ENCODE measurements at places on chromosomes 16 and 17. TPM values are rescaled to one million over a fixed set of nuclear protein-coding genes. Genes with fewer than 3 reads are reported as not detected.
A peak's percentile ranks its signal among the peaks of the same experiment; 100 is the strongest.

Gene ITGA2B
- total RNA-seq = 1.1 TPM

Gene CSH2
- total RNA-seq = not detected

Gene TEX19
- not detected for total RNA-seq

Gene GAS2L2
- not detected for total RNA-seq

Gene CDH16
- not detected for total RNA-seq

Gene PRSS8
- total RNA-seq = 17.0 TPM

Gene PRAC1
- total RNA-seq = not detected

Gene SLC47A1
- 2.0 TPM for total RNA-seq

DNA sequence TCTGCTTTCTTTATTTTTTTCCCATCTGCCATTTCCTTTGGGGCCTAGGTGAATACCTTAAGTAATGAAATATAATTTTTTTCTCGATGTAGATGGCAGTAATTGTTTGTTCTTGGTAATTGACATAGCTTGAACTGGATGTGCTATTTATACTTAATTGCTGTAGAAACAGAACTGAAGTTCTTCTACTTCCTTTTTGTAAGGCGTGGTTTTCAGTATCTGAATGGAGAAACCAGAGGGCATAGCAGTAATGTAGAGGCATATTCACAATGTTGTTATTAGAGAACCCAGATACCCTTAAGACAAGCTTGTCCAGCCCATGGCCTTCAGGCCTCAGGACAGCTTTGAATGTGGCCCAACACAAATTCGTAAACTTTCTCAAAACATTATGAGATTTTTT is 16.4 kb downstream of the ATP6V0A1 start:
- DNase-seq = no peak

- DNase-seq = no peak
Observed at GRCh38 chr17:4711661-4712181, 1.3 kb downstream of the ARRB2 start.

DNA sequence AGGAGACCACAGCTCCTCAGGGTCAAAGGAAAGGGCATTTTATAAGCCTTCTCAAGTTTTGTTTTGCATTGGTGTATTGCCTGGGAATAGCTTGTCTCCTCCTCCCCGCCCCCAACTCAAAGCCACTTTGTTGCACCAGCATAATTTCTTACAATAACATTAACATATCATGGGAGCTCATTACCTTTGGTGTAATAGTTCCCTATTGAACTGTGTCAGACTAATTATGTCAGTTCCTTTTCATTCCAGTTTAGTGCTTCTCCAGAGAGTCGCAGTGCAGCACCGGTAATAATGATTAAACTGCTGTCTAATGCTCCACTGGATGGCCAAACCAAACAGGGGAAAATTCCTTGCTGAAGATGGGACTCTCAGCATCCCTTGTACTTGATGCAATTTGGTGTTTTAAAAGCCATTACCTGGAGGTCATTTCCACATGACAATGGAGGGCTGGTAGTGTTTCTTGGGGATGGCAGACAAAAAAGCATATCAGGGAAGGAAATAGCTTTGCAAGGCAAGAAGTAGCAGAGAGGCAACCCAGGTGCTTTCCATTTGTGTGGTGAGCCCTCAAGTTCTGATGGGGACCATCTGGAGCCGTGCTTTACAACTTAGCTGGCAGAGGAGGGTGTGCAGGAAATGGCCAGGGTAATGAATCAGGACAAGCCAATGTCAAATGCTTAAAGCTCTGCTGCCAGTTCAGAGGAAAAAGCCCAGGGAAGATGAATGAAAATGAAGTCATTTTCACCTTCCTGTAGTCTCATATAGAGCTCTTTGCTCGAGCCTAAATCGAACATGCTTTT is 91.5 kb upstream of the NLRP1 start:
- no peak for DNase-seq

DNA sequence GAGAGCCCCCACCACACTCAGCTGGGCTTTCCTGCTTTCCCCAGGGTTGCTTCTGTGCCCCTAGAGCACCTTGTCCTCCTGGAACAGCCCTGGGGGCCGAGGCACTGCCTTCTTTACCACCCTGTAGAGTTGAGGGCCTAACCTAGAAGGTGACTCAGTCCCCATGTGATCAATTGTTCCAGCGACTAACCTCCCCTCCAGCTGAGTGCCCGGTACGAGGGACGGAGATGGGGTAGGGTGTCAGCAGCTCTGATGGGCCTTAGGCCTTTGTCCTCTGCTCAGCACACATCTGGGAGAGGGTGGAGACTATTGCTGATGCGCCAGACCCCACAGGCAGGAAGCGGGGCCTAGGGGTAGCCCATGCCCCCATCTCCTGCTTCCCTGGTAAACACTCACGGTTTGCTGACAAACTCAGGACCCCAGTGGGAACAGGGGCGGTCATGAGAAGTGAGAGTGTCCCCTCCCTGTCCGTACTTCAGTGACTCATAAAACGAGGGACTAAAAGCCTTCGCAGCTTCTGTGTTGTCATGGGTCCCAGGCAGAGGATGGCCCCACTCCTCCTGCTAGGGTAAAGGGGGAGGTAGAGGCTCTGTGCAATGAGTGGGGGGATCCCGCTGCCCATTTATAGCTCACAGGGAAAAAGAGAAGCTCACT is 33.1 kb downstream of the NECAB2 start:
- DNase-seq = no peak

DNA sequence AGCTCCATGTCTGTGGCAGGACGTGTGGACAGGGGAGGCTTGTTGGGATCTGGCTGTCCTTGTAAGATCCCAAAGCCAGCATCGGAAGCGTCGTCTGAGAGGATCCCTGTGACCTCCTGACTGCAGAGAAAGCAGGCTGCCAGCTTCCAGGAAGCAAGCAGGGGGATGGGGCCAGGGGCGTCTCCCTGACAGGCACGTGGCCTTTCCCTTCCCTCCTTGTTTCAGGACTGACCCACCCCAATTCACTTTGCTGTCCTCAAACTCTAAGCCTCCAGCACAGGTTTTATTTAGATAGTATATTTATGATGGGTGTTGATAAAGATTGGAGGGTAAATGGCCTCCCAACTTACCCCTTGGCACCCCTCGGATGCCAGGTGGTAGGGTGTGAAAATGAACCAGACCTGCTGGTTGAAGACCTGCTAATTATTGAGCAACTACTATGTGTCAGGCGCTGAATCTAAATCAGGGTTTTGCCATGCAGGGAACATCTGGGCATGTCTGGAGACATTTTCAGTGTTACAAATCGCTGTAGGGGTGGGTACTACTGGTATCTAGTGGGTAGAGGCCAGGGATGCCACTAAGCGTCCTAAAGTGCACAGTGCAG is 24.5 kb downstream of the SOCS1 start:
- DNase-seq = no peak

DNA sequence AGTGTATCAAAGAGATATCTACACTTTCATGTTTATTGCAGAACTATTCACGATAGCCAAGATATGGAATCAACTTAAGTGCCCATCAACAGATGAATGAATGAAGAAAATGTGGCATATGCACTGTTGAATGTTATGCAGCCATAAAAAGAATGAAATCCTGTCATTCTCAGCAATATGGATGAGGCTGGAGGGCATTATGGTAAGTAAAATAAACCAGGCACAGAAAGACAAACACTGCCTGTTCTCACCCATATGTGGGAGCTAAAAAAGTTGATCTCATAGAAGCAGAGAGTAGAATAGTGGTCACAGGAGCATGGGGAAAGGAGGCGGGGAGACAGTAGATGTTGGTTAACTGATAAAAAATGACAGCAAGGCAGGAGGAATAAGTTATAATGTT is 561.8 kb downstream of the TOX3 start:
- DNase-seq = no peak

DNA sequence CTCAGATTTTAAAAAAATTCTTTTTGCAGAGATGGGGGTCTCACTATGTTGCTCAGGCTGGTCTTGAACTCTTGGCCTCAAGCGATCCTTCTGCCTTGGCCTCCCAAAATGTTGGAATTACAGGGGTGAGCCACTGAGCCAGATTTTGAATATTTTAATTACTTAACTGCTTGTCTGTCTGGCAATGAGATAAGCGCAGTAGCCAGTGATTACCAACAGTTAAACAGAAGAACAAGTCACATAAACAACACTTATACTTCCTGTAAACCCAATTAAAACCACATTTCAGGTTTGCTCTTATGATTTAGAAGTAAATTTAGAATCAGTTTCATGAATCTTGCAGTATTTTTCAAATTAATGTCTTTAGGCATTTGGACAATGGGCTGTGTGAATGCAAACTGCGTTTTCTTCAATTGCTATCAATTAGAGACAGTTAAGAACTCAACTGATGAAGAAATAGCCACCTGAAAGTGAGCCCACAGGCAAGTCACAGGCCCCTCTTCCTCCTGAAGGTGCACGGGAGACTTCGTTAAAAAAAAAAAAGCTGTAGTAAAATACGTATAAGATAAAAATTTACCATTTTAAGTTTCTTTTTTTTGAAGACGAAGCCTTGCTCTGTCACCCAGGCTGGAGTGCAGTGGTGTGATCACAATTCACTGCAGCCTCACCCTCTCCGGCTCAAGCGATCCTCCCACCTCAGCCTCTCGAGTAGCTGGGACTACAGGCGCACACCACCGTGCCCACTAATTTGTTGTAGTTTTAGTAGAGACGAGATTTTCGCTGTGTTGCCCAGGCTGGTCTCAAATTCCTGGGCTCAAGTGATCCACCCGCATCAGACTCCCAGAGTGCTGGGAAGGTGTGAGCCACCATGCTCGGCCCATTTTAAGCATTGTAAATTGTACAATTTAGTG is 73.0 kb downstream of the PITPNC1 start:
- no peak for DNase-seq

DNA sequence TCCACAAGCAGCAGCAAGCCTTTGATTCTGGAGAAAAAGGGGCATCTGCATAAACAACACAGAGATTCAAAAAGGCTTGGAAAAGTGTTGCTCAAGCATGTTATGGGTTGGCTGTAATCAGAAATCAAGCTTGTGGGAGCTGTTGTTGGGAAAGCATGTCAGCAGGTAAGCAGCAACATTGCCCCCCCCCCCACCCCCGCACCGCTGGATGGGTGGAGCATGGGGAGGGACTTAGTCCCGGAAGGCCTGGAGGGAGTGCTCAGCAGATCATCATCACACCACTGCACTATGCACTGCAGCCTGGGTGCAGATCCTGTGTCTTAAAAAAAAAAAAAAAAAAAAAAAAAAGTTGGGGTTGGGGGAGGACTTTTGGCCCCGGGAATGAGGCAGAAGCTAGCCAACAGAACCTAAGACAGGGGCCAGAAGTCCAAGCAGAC is 16.8 kb upstream of the AKAP1 start:
- DNase-seq = no peak

- no peak for DNase-seq
Observed at GRCh38 chr17:82177761-82178498, 34.7 kb downstream of the CCDC57 start.

DNA sequence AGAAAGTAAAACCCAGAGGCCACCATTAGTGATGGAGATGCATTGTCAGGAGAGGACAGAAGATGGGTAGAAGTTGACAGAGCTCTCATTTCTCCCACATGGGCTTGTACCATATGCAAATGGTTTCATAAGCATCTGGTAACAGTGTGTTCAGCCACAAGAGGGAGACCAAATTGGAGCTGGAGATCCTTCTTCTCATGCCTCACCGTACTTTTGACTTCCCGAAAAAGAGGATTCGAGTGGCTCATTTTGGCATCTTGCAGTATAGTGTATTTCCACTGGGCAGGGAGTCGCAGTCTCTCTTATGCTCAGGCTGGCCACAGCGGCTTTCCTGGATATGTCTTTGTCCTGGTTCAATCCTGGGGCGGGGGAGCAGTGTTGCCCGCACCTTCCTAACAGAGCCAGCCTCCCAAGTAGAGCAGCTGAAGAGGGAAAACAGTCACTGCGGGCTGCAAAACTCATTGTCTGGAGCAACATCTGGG is 23.8 kb downstream of the TBC1D3B start:
- DNase-seq = no peak

- DNase-seq = no peak
Observed at GRCh38 chr17:45227101-45227925, 5.6 kb downstream of the FMNL1 start.

DNA sequence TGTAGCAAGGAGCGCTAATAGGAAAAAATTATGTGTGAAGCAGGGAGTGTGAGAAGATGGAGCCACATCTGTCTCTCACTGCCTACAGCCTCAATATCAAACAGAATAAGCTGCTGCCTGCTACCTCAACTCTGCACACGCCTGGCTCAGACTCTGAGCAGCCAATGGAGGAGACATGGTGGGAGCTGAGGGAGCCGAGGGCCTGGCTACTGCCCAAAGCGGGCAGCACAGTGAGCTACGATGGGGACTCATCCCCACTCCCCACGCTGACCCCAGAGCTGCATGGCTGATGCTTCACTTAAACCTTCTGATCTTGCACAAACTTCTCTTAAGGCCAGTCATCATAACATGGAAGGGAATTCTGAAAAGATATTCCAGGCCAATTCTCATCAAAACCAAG is 11.1 kb upstream of the FLYWCH2 start:
- no peak for DNase-seq

DNA sequence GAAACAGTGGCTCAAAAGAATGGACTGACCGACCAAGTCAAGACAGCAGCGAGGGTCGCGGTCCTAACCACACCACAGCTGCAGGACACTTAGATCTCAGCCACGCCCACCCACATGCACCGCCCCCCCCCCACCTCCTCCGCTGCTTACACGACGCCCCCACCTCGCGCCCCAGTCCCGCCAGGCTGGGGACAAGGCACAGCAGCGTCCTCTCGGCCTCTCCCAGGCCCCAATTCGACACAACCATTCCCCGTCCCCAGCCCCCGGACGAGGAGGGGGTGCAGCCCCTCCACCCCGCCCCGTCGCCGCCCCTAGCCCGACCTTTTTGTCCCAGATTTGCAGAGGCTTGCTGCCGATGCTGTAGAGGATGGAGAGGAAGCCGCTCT is 477 bp downstream of the CFAP20 start:
- no peak for DNase-seq

- DNase-seq = no peak
Observed at GRCh38 chr17:63498626-63499195, 21.9 kb downstream of the ACE start.

- no peak for DNase-seq
Observed at GRCh38 chr16:85601272-85601639, 11.9 kb upstream of the GSE1 start.

- DNase-seq = no peak
Observed at GRCh38 chr17:1298606-1299005, 19.1 kb downstream of the TRARG1 start.

- DNase-seq = no peak
Observed at GRCh38 chr16:46899443-46900143, 15.4 kb downstream of the GPT2 start.

GRCh38 chr17:10033959-10034358 is 128.9 kb upstream of the RCVRN start:
- DNase-seq = no peak

GRCh38 chr16:83098536-83098935 is 471.8 kb downstream of the CDH13 start:
- DNase-seq = no peak

- DNase-seq = peak; percentile 50
Observed at GRCh38 chr17:45784741-45785479, 790 bp downstream of the CRHR1 start.

DNA sequence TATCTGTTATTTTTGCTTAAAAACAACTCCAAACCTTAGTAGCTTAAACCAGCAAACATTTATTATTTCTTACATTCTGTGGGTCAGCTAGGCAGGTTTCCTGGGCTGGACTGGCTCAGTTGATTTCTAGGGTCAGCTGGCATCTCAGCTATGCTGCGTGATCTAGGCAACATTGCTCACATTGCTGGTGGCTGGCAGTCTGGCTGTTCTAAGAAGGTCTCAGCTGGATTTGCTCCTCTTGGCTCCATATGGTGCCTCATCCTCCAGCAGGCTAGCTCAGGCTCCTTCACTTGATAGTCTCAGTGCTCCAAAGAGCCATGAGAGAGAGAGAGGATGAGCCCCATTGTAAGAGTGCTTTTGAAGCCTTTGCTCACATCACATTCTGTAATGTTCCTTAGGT is 470.6 kb upstream of the CDH5 start:
- no peak for DNase-seq

- DNase-seq = peak; percentile 67
Observed at GRCh38 chr17:7435676-7436555, 681 bp downstream of the TMEM102 start.

All from ureter (tissue), 1 donor.